SJSA1 (cell line): ENCODE measurements at places on chromosomes 4 and X. TPM values are rescaled to one million over a fixed set of nuclear protein-coding genes. Genes with fewer than 3 reads are reported as not detected.

Gene HNRNPDL
- total RNA-seq = 318 and 320 TPM in 2 replicates

Gene NSG1
- total RNA-seq = not detected in 2 replicates

DNA sequence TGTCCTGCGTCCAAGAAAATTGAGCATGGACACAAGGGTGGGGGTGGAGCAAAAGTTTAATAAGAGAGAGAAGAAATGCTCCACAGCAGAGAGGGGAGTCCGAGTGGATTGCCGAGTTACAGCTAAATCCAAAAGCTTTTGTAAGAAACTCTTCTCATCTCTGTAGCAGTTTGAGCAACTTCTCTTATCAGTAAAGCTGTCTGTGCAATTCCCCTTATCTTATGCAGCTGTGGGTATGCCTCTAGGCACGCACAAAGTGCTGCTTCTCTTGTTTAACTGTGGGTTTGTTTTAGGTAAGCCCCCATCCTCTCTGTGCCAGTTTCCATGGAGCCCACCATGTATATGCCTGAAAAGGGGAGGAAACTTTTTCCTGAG, 44.8 kb downstream of the HMGB2 start:
- no peak for DNase-seq

GRCh38 chr4:151912632-151913031, 151.8 kb upstream of the GATB start:
- no peak for DNase-seq

- no peak for DNase-seq
Observed at GRCh38 chrX:73849073-73849472, 286.1 kb downstream of the CHIC1 start.
